ENCODE measurements at places on chromosomes 1 and 21. TPM values are rescaled to one million over a fixed set of nuclear protein-coding genes. Genes with fewer than 3 reads are reported as not detected.

Gene CCDC185
- total RNA-seq = not detected

Gene LRRC7
- total RNA-seq = not detected

Gene KIF2C
- total RNA-seq = 2.3 TPM

Gene LRRC53
- total RNA-seq = not detected

Gene EXO1
- 0.24 TPM for total RNA-seq

Gene DCST2
- total RNA-seq = 0.06 TPM

Gene SLC26A9
- total RNA-seq = not detected

Gene CHML
- total RNA-seq = 1.7 TPM

Gene F13B
- not detected for total RNA-seq

Gene NCSTN
- total RNA-seq = 89.0 TPM

Gene HHAT
- 4.6 TPM for total RNA-seq

Gene SLC30A10
- not detected for total RNA-seq

Gene CLCNKB
- not detected for total RNA-seq

Gene FMO1
- 2.2 TPM for total RNA-seq

Gene NUF2
- 0.64 TPM for total RNA-seq

Gene USH2A
- not detected for total RNA-seq

Gene SLC9C2
- total RNA-seq = not detected

Gene FCGR1A
- not detected for total RNA-seq

Gene FCRL6
- not detected for total RNA-seq

Gene SETDB1
- total RNA-seq = 18.0 TPM

Gene PLA2G2D
- total RNA-seq = not detected

Gene MAP3K21
- total RNA-seq = 0.12 TPM

Gene GJC2
- total RNA-seq = 0.37 TPM

Gene GJB3
- not detected for total RNA-seq

Gene IL24
- not detected for total RNA-seq

Gene LAD1
- total RNA-seq = not detected

Gene CDK11A
- total RNA-seq = 8.1 TPM

Gene PADI1
- not detected for total RNA-seq

Gene HES4
- total RNA-seq = 4.9 TPM

Gene GABRD
- total RNA-seq = 0.37 TPM
